ENCODE measurements at places on chromosomes 6 and 20.

DNA sequence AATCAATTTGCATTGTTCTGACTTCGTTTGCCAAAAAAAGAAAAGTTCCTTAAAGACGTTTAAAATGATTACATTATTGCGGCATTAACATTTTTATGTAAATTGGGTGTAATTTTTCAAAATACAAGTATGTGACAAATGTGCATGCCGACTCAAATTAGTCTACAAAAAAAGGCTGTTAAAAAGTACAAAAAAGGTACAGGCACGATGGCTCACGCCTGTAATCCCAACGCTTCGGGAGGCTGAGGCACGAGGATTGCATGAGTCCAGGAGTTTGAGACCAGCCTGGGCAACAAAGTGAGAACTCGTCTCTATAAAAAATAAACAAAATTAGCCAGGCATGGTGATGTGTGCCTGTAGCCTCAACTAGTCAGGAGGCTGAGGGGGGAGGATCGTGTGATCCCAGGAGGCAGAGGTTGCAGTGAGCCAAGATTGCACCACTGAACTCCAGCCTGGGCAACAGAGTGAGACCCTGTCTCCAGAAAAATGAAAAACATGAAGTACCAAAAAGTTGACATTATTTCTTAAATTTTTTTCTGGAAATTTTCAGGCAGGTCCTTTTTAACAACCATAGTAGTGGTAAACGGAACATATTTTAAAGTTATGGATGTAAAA lies 90.2 kb downstream of the PTPN1 start:
- DNase-seq: no peak

DNA sequence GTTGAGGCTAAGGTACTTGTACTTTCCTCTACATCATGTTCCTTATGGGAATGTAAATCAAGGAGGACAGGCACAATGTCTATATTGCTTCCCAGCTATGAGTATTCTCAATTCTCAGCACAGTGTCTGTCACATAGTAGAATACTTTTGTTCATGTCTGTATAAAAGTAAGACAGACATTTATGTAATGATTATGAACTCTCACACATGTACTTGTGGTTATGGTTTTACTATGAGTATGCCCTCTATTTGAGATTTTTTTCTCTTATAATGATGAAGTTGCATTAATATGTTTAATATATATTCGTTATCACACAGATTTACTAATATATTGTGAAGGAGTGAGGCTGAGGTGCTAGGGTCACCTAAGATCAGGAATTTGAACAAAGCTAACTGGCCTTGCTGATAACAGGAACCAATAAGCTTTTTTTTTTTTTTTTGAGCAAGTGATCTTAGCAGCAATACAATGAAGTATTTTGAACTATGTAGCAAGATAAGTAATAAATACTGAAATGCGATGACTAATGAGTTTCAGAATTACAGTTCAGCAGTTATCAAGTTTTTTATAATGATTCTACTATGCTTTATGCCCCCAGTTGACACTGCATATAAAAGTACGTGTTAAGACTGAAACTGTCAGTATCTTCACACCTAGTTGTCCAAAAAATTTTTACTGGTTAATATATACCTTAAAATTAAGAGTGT lies 623.1 kb downstream of the HTR1B start:
- DNase-seq: no peak

DNA sequence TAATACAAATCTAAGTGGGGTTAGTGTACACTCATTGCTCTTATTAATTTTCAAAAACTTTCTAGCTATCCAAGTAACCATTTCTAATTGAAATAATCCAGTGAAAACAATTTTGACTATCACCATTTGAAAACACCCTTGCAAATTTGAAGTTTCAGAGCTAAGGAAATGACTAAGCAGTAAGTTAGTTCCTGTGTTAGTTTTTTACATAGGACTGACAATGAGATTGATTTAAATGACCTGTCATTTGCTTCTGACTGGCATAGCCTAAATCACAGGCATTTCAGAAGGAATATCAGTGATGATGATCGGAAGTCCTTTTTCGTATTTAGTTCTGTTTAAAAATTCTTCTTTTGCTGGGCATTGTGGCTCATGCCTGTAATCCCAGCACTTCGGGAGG lies 27.0 kb downstream of the STK4 start:
- DNase-seq: no peak

- DNase-seq: no peak
Measured at GRCh38 chr20:46551522-46552381, 1.3 kb upstream of the OCSTAMP start.

- DNase-seq: no peak
Measured at GRCh38 chr6:94680669-94681212, 896.6 kb upstream of the MANEA start.

GRCh38 chr20:46252352-46253091 lies 55.8 kb downstream of the CDH22 start:
- no peak for DNase-seq

GRCh38 chr20:58907320-58908137 lies 55.0 kb downstream of the GNAS start:
- DNase-seq: no peak

DNA sequence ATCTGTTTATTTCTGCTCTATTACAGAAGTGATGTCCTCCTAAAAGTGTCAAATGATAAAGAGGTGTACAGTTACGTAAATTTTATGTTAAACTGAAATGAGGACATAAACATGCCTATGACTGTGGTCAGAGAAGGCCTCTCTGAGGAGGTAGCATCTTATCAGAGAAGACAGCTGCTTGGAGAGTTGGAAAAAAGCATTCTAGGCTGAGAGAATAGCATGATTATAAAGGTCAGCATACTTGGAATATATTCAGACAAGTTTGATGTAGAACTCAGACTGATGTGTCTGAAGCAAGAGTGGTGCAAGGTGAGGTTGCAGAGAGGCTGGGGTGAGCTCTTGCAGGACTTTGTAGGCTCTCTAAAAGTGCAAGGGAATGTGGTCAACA lies 3.1 kb upstream of the PCNA start:
- DNase-seq: no peak

DNA sequence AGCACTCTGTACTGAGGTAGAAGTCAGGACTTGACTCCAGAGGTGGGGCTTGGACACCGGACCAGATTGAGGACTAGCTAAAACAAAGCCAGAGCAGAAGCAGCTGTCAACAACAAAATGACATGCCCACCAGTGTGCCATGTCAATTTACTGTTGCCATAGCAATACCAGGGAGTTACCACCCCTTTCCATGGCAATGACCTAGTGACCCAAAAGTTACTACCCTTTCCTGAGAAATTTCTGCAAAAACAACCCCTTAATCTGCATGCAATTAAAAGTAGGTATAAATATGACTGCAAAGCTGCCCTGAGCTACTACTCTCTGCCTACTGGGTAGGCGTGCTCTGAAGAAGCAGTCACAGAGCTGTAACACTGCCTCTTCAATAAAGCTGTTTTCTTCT lies 21.0 kb downstream of the MAP3K5 start:
- no peak for DNase-seq

DNA sequence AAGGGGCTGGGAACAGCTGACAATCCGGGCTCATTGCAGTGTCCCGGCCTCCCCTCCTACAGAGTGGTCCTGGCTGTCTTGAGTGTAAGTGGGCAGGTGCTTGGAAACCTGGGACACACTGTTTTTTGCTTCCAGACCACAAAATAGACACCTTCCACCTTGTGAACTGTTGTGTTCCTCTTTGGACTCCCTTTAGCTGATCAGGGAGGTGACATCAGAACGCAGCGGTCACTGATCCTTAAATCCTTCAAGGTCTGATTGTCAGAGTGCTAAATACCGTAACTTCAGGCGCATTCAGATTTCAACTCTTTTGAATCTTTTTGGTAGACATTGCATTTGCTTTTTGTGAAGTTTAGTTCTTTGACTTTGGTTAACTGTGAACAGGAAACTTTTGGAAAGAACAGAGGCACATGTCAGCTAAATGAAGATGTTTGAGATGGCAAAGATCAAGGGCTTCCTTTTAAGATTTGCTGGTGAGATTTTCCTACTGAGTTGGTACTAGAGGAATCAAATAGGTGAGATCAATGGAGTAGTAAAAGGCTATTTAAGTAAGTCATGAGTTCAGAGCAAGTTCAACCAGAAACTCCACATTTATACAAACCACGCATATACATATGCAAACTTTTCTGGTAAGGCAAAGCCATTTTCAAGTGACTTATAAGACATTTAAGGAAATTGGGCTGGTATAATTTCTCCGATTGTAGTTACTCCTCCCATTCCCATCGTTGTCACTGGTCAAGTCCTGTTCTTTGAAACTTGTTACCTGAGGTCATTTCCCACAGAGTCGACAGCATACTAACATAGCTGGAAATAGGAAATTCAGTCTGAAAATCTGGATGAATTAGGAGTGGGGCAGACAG lies 6.3 kb downstream of the PPP1R3G start:
- DNase-seq: no peak

GRCh38 chr6:163199371-163199770 lies 215.1 kb upstream of the QKI start:
- no peak for DNase-seq

DNA sequence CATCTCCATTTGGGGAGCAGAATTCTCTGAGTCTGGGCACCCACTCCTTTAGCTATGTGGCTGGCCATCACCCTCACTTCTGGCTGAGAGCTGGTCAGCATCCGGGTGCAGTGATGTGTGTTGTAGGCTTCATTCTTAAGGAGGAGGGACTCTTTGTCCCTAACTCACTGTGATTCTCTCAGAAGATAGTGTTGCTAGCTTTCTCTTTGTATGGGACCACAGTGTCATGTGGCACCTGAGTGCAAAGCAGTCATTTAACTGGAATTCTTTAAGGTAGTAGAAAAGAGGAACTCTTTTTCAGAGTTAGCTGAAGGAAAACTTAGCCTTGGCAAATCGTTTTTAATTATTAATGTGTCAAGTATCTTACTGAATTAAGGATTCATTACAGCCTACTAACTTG lies 165.9 kb downstream of the JARID2 start:
- DNase-seq: no peak

GRCh38 chr20:47764154-47764733 lies 21.0 kb downstream of the SULF2 start:
- no peak for DNase-seq

- DNase-seq: no peak
Measured at GRCh38 chr6:31368461-31368860, 11.5 kb upstream of the HLA-B start.

- no peak for DNase-seq
Measured at GRCh38 chr6:20539387-20539786, 5.1 kb downstream of the CDKAL1 start.

- no peak for DNase-seq
Measured at GRCh38 chr6:34656378-34657036, 40.1 kb downstream of the ILRUN start.

DNA sequence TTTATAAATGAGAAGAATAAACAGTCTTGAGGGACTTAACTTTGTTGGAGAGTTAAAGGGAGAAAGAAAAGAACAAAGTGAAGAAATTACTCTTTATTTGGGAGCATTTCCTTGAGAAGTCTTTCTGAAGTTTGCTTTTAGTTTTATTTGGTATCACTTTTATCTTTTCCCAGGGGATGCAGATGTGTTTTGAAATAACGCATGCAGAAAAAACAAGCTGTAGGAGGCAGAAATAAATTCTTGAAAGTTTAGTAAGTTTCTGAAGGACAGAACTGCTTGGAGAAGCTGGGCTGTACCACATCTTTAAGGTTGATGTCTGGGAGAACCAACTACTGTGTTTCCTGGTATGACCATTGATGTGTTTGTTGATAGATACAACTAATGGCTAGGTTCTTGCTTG lies 75.0 kb downstream of the PLCB4 start:
- no peak for DNase-seq

- no peak for DNase-seq
Measured at GRCh38 chr20:17538517-17539170, 7.5 kb upstream of the BFSP1 start.

DNA sequence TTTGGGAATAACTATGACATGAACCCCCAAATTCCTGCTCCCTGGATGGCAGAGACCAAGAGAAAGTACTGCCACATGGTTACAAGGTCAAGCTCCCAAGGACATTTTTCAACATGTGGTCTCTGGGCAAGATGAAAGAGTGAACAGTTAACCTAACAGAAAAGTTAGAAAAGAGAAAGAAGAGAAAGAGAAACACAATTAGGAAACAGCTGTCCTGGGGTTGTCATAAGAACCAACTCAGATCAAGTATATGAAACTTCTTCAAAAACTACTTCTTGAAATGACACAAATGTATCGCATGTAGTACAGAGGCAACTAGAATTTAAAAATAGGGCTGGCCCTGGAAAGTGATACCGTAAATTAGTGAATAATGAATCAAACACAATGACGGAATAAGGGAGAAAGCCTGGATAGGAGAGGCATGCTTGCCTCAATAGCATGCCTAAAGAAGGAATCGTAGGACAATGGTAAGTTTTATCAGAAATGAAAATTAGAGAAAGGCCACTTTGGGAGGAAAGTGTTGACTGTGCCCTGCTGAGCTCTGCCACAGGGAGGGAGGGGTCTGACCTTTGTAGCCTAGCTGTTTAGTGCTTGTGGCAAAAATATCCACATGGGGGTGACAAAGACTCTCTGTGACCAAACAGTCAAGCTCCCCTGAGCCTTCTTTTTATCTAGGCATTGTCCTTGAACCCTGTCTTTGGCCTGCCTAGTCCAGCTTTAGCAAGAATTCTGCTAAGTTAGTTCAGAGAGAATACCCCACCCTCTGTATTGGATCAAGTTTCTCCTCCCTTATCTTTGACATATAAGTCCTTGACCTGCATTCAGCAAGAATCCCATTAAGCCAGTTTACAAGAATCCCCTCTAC lies 4.3 kb upstream of the DCBLD1 start:
- no peak for DNase-seq

- no peak for DNase-seq
Measured at GRCh38 chr20:64069614-64070243, 6.7 kb downstream of the TCEA2 start.
